Mucosa of gallbladder (tissue), 1 donor: ENCODE measurements at places on chromosomes 4 and X.

DNA sequence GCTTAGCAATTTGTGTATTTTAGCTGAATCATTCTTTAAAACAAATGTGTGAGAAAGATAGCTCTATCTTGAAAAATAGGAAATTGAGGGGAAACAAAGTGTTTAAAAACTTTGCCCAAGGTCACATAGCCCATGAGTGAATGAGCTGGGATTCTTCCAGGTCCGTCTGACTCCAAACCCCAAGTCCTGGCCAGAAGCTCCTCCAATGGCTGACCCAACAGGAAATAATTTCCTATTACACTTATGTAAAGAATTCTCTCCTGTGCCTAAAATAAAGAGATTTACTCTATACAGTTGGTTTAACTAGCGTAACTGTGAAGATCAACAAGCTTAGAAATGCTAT is 287.6 kb downstream of the ARHGAP24 start:
- DNase-seq = no peak

- DNase-seq = no peak
Measured at GRCh38 chrX:122184791-122185190, 999.3 kb upstream of the GRIA3 start.

DNA sequence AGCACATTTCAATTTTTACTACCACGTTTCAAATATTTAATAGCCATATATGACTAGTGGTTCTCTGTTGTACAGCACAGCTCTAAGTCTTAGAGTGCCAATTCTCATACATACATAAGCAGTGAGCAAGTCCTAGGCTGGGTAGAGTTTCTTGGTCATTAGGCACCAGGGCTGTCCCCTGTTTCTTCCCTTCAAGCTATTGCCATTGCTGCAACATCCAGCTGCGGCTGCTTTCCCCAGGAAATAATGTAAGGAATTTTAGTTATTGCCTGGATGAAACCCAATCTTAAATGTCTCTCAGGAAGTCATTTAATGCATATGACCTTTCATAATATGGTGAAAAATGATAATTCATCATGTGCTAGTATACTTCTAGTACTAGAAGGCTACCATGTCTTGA is 74.1 kb upstream of the PPP3CA start:
- DNase-seq = no peak

- DNase-seq = no peak
Measured at GRCh38 chr4:38752372-38752940, 30.3 kb downstream of the TLR10 start.

DNA sequence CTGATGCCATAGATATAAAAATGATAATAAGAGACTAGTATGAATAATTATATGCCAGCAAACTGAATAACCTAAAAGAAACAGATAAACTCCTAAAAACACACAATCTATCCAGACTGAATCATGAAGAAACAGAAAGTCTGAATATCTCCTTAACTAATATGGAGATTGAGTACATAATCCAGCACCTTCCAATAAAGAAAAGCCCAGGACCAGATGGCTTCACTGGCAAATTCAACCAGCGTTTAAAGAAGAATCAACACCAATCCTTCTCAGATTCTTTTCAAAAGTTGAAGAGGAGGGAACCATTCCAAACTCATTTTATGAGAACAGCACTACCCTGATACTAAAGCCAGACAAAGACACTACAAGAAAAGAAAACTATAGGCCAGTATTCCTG is 26.5 kb upstream of the RNF212 start:
- no peak for DNase-seq

DNA sequence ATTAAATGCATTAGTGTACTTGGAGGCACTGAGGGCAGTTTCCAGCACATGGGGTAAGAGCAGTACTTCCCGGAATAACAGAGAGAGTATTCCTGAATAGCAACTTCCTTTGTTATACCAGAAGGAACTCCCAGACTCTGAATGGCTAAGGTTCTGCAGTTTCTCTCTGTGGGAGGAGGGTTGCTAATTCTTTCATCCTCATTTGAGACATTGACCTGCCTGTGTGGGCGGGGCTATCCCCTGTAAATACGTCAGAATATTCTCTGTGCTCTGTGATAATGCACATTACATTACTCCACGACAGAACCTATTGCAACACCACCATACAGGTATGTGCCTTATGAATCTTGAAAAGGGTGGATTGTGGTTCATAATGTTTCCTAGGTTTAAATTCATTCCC is 52.7 kb downstream of the SPINK2 start:
- no peak for DNase-seq
